ENCODE measurements at places on chromosomes 2 and 18. TPM values are rescaled to one million over a fixed set of nuclear protein-coding genes. Genes with fewer than 3 reads are reported as not detected.

RNPEPL1 gene
- 31.3 TPM for polyA plus RNA-seq

NEURL3 gene
- 0.37 TPM for polyA plus RNA-seq

LCT gene
- 0.24 TPM for polyA plus RNA-seq

SUCLG1 gene
- polyA plus RNA-seq: 126 TPM
